Fibroblast of villous mesenchyme (primary cell): ENCODE measurements at places on chromosomes 5 and 9. TPM values are rescaled to one million over a fixed set of nuclear protein-coding genes. Genes with fewer than 3 reads are reported as not detected.

Gene TLX3
- total RNA-seq = not detected in 2 replicates

Gene GRIA1
- 8.1 and 22.5 TPM in 2 replicates for total RNA-seq

Gene FBN2
- total RNA-seq = 81.6 and 137 TPM in 2 replicates

Gene SH3PXD2B
- total RNA-seq = 28.1 and 32.2 TPM in 2 replicates

Gene CCNI2
- total RNA-seq = under 0.01 TPM in 1 of 2 replicates, not detected in the other

Gene DOLPP1
- 11.6 and 14.2 TPM in 2 replicates for total RNA-seq

Gene ADGRD2
- total RNA-seq = not detected in 2 replicates

Gene TMEM171
- 4.5 and 13.4 TPM in 2 replicates for total RNA-seq

Gene SLC22A4
- total RNA-seq = 6.8 and 16.4 TPM in 2 replicates
